Naive thymus-derived CD8-positive, alpha-beta T cell (primary cell): ENCODE measurements at places on chromosomes 2 and 18. TPM values are rescaled to one million over a fixed set of nuclear protein-coding genes. Genes with fewer than 3 reads are reported as not detected.

DNA sequence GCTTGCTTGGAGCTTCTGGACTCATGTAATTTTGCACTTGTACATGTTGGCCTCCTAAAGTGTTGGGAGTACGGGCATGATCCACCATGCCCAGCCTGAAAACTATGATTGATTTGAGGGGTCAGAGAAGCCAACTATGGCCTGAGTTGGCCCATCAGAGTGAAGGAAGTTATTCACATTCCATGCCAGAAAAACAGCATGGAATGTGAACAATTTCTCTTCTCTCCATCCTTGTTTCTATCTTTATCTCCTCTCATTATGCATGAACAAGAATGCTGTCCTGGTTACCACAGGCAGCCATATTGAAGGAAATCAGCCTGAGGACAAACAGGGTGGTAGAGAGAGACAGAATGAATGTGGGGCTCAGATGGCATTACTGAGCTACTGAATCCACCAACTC is 3.5 kb upstream of the CD226 start:
- no peak for DNase-seq
- no peaks in the 10 kb centered on the region for H3K36me3 ChIP-seq
- H3K4me1 ChIP-seq, result peaks cover 19% of the 10 kb centered on the region
- no peak overlapping the region for H3K27ac ChIP-seq
- H3K4me3 ChIP-seq, result no peak overlapping the region

GRCh38 chr2:8650256-8650655 is 31.6 kb upstream of the ID2 start:
- peaks cover 2% of the 10 kb centered on the region for H3K4me1 ChIP-seq
- peaks cover 1% of the 10 kb centered on the region for H3K36me3 ChIP-seq
- DNase-seq, result no peak
- H3K27ac ChIP-seq, result no peak overlapping the region
- H3K27me3 ChIP-seq, result peaks cover 1% of the 10 kb centered on the region
- peak overlapping the region; percentile 4 for H3K4me3 ChIP-seq

Gene MBD2
- 6.3 TPM for polyA plus RNA-seq

Gene PLA2R1
- not detected for polyA plus RNA-seq

GRCh38 chr2:233707940-233708644 is 4.6 kb upstream of the UGT1A5 start:
- peaks cover 8% of the 10 kb centered on the region for H3K27me3 ChIP-seq
- no peak overlapping the region for H3K27ac ChIP-seq
- no peaks in the 10 kb centered on the region for H3K36me3 ChIP-seq
- H3K4me3 ChIP-seq, result no peak overlapping the region
